IMR-90 (cell line): ENCODE measurements at places on chromosomes 2 and 18. TPM values are rescaled to one million over a fixed set of nuclear protein-coding genes. Genes with fewer than 3 reads are reported as not detected.
A peak's percentile ranks its signal among the peaks of the same experiment; 100 is the strongest.

DNA sequence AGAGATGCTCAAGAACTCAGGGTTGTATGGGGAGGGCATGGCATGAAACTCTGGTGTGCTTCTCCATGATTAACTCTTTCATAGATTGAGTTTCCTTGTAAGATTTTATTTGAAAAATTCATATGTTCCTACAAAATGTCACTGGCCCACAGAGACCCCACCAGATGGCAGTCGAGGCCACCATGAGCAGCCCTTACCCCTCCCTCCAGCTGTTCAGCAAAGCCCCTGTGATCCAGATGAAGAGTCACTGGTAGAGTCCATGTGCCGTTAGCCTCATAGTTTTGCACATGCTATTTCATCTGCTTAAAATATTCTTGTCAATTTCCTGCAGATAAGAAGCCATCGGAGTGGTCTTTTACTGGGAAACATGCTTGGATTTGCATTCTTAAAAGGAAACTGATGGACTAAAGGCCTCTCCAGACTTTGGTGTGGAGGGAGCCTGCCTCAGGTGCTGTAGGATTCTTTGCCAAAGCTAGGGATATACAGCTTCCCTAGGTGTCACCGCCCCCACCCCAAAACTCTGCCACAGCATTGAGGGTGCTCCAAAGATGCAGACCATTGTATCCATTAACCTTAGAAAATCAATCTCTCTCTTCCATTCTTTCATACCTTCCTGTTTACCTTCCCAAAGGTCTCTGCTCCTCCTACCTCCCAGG, 18.8 kb downstream of the ZNF385B start:
- H3K27ac ChIP-seq, result no peak overlapping the region
- H3K4me3 ChIP-seq, result no peak overlapping the region
- no peaks in the 10 kb centered on the region for H3K4me1 ChIP-seq
- H3K36me3 ChIP-seq, result no peaks in the 10 kb centered on the region
- peaks cover 6% of the 10 kb centered on the region for H3K27me3 ChIP-seq

GRCh38 chr2:18722101-18722500, 132.7 kb upstream of the NT5C1B start:
- H3K27ac ChIP-seq, result no peak overlapping the region
- H3K4me3 ChIP-seq, result no peak overlapping the region
- DNase-seq, result peak; percentile 44
- H3K36me3 ChIP-seq, result no peaks in the 10 kb centered on the region
- H3K27me3 ChIP-seq, result no peaks in the 10 kb centered on the region

The C1QL2 gene
- total RNA-seq, result not detected in 2 replicates

GRCh38 chr2:186477790-186478189, 8.3 kb upstream of the ZC3H15 start:
- no peaks in the 10 kb centered on the region for H3K4me1 ChIP-seq
- no peaks in the 10 kb centered on the region for H3K36me3 ChIP-seq
- no peak for DNase-seq
- H3K27ac ChIP-seq, result no peak overlapping the region
- H3K27me3 ChIP-seq, result no peaks in the 10 kb centered on the region

GRCh38 chr2:43776324-43776723, 2.5 kb downstream of the DYNC2LI1 start:
- no peak for DNase-seq
- H3K27ac ChIP-seq, result no peak overlapping the region
- H3K36me3 ChIP-seq, result peaks cover 9% of the 10 kb centered on the region
- H3K27me3 ChIP-seq, result no peaks in the 10 kb centered on the region
- no peak overlapping the region for H3K4me3 ChIP-seq
